Left lobe of liver (tissue), 2 donors: ENCODE measurements at places on chromosomes 6 and 20.

- DNase-seq: no peak
Observed at GRCh38 chr6:106560996-106561685, 68.2 kb downstream of the RTN4IP1 start.

- DNase-seq: no peak
Observed at GRCh38 chr6:52190409-52190808, 4.2 kb downstream of the IL17A start.

GRCh38 chr6:27168108-27168507, 79.4 kb upstream of the PRSS16 start:
- DNase-seq: no peak

DNA sequence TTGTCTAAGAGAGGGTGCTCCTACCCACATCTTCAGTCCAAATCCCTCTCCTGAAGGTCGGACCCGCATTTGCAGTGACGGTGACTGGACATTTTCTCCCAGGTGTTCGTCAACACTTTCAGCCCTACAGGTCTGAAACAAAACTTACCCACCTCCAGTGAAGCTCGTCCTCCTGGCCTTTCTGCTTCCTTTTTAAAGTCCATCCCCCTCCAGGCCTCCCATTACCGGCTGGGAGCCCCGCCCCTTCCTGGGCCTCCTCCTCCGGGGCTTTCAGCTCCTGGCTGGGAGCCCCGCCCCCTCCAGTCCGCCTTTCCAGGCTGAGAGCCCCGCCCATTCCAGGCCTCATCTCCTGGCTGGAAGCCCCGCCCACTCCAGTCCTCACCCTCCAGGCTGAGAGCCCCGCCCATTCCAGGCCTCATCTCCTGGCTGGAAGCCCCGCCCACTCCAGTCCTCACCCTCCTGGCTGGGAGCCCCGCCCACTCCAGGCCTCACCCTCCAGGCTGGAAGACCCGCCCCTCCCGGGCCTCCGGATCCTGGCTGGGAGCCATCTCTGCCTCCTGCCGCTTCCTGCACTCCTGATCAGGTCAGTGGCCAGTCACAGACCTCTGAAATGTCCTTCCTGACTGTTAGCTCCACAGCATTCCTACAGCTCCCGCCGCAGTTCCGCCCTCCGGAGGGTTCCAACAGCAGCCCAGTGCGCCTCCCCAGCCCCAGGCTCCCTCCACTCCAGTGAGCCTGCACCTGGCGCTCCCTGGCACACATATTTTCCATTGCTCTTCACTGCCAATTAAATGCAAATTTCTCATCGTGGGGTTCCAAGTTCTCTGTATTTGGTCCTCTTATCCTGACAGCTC, 98.5 kb downstream of the LY86 start:
- DNase-seq: peak; percentile 100

DNA sequence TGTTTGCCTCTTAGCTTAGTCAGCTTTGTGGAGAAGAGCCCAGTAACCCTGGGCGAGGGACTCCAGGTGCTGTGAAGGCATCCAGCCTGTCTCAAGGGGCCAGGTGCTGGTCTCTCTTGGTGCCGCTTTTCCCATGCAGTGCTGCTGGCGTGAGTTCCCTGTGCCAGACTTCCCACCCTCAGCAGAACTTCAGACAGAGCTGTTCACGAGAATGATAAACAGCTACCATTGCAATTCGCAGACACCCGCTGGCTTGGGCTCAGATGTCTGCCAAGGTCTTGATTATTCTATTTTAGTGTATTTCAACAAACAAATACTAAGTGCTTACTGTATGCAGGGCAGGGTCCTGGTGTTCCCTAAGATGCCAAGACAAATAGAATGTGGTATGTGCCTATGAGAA, 57.7 kb downstream of the RNF217 start:
- no peak for DNase-seq

GRCh38 chr6:23704479-23705052, 421.4 kb upstream of the NRSN1 start:
- DNase-seq: no peak

DNA sequence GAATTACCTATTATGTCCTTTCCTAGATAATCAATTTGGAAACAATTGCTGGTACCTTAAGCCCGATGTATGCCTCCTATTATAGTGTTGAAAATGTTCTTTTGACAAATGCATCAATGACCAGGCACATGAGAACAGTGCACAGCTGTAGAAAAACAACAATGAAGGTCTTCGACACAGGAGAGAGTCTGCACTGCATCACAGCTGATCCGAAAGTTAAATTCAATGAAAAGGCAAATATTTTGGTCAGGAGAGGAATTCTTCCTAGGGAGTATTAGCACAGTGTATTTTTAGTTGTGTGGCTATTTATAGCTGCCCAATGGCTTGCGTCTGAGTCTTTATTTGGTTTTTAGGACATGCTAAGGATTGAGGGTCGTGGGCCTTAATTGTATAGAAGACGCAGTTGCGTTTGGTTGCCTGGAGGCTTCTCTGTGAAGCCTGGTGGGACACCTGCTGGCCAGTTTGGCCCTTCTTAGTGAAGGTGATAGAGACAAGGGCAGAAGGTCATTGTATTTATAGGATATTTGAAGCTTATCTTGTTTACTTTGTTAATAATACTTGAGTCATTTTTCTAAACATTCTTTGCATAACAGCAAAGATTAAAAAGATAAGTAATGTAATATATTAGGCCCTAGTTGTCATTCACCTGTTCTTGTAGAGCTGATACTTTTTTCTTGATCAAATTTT, 72.3 kb downstream of the CDYL start:
- no peak for DNase-seq

DNA sequence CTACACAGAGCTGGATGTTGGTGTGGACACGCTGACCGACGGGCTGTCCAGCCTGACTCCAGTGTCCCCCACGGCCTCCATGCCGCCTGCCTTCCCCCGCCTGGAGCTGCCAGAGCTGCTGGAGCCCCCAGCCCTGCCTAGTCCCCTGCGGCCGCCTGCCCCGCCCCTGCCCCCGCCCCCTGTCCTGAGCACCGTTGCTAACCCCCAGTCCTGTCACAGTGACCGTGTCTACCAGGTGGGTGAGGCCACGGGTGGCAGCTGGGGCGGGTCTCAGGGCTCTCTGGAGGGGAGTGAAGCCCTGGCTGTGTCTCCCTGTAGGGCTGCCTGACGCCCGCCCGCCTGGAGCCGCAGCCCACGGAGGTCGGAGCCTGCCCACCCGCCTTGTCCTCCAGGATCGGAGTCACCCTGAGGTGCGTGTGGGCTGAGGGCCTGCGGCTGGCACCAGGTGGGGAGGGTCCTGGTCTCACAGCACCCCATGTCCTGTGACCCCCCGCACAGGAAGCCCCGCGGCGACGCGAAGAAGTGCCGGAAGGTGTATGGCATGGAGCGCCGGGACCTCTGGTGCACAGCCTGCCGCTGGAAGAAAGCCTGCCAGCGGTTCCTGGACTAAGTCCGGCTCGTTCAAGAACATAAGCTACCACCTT, 2.9 kb downstream of the SLC2A4RG start:
- no peak for DNase-seq

DNA sequence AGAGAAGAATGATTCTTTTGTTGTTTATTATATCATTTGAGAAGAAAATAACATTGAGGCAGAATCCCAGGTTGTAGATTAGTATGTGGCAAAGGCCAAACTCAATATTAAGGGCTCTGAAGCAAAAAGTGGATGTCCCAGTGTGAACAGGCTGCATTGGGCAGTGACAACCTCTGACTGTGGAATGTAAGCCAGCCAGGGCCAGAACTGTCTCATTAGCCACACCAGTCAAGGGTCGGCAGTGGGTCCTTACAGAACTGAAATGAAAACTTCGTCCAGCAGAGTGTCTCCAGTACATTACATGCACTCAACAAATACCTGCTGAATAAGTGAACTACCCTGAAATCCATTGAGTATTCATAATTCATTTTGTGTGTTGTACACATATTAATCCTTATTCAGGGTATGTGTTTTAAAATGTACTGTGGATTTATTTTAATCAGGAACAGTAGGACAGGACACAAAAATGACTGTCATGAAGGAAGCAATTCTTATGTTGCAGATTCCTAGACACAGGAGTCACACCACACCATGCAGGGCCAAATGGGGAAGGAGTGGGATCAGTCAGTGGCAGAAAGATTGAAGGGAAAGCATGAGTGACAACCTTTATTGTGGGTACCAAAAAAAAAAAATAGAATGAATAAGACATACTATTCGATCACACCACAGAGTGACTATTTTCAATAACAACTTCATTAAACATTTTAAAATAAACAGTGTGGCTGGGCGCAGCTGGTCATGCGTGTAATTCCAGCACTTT, 64.9 kb upstream of the UTRN start:
- DNase-seq: no peak
